ENCODE measurements at places on chromosomes 12 and 14.

- no peak for DNase-seq
Observed at GRCh38 chr14:69050240-69051184, 71.4 kb upstream of the ACTN1 start.

- peak; percentile 79 for DNase-seq
Observed at GRCh38 chr12:120234643-120235368, 30.7 kb downstream of the PXN start.

GRCh38 chr12:102879144-102879763, 37.8 kb downstream of the PAH start:
- no peak for DNase-seq

GRCh38 chr12:129312048-129312447, 458.8 kb downstream of the GLT1D1 start:
- DNase-seq = no peak

GRCh38 chr14:63760014-63760413, 32.1 kb upstream of the SGPP1 start:
- no peak for DNase-seq

DNA sequence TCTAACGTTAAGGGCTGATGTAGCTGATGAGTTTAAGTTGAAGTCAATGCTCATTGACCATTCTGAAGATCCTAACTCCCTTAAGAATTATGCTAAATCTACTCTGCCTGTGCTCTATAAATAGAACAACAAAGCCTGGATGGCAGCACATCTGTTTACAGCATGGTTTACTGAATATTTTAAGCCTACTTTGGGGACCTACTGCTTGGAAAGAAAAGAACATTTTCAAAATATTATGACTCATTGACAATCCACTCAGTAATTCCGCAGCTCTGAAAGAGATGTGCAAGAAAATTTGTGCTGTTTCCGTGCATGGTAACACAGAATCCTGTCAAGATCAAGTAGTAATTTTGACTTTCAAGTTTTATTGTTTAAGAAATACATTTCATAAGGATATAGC, 35.0 kb upstream of the NAV3 start:
- DNase-seq = no peak

DNA sequence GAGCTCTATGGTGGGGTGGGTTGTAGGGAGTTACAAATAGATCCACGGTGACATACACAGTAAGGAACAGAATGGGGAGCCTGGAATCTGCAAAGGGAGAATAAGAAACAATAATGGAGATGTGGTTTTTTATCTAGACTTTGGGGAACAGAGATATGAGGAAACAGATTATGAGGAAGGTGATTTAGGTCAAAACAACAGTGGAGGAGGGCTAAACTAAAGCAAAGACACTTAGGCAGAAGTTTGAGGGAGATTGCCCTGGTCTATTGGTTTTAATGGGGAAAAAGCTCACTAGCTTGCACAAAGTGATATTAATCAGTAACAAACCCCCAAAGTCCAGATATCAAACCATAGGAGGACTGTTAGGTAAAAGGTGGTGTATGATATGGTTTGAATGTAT, 144.5 kb upstream of the DYRK2 start:
- DNase-seq = no peak

GRCh38 chr14:62431496-62431895, 613.8 kb downstream of the KCNH5 start:
- DNase-seq = no peak

DNA sequence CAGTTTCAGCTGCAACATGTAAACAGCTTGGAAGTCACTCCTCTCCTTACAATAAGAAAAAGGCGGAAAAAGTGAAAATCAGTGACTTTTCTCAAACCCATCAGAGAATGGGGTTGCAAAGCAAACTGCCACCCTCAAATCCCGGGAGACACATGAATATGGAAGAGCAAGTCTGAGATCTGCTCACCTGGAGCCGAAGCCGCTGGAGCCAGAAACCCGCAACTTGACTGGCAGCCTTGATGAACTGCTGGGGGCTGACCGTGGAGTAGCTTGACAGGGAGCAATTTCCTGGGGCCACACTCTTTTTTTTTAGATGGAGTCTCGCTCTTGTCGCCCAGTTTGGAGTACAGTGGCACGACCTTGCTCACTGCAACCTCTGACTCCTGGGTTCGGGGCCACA, 208.2 kb downstream of the KIF26A start:
- no peak for DNase-seq

All from left renal cortex interstitium (tissue), 4 donors.